ENCODE measurements at places on chromosomes 2 and 18.

DNA sequence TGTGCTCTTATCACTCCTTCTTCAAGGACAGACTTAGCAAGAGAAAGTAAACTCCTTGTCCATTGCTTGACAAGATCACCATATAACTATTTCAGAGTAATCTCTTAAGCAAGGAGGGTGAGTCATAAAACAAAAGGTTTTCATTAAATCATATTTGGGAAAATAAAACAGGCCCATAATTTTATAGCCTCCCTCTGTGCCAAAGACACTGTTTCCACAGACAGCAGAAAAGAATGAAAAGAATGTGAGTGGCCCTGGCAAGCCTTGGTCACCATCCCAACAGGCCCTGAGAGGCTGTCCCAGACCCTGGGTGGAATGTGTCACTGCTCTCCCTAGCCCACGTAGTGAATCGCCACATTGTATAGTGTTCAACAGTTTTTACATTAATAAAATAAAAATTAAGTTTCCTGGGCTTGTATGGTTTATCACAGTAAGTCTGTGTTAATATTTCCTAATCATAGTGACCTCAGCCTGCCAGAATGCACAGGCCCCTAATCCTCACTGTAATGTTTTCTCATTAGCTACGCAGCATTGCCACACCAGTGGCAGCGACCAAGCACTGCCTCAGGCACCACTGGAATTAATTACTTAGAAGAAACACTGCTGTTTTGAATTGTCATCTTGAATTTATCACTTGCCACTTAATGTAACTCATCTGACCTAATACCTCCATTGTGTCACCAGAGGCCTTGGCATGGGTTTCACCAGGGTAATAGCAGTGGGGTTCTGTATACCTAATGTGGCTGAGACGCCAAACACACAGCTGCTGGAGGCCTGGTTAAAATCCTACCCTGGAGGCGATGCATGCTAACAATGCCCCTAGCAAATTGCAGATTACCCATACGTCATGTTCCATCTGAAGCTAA is 401.9 kb downstream of the LNPK start:
- no peak for DNase-seq

GRCh38 chr2:12921321-12921720 is 204.6 kb downstream of the TRIB2 start:
- DNase-seq, result no peak

GRCh38 chr2:106366204-106366885 is 101.9 kb downstream of the RGPD3 start:
- no peak for DNase-seq

GRCh38 chr18:2776601-2777000 is 70.2 kb upstream of the EMILIN2 start:
- DNase-seq, result no peak

GRCh38 chr2:162197069-162197825 is 45.2 kb upstream of the GCG start:
- DNase-seq, result no peak

DNA sequence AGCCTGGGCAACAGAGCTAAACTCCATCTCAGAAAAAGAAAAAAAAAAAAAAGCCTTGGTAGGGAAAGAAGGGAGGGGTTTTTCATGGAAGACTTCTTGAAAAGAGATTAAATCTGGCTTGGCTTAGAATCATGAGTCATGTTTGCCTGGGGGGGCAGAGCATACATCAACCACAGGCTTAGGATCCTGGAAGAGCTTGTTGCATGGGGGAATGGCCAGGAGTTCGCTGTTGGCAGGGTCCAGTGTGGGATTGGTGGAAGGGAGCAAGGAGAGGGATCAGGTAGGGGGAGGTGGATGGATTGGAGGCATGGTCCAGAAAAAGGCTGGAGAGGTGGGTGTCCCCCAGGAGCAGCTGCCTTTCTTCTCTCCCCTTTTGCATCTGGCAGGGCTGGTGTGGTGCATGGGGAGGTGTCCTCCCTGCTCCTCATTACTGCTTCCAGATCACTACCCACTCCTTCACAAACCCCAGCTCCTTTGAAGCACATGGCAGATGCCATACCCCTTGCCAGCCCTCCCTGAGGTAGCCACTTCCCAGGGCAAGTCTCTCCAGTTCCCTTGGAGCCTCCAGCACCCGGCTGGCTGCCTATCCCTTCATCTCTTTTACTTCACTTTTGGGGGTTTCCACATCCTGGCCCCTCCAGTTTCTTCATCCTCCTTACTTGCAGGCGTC is 2.5 kb downstream of the ARMC9 start:
- DNase-seq, result no peak

- no peak for DNase-seq
Observed at GRCh38 chr18:44079606-44080005, 601.1 kb upstream of the SETBP1 start.

DNA sequence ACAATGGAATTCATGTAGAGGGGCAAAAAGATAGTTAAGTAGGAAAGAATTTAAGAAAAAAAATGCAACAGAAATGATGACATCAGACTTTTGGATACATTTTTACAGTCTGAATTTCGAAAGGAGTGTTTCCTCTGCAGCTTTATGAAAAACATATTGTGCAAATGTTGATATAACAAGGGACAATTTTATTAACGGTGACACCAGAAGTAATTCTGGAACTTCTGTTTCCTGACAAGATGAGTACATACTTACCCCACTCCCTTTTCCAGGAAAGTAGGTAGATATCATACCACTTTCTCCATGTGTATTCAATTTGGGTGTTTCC is 369.6 kb downstream of the FBXO15 start:
- no peak for DNase-seq

GRCh38 chr18:66655407-66655806 is 51.5 kb upstream of the CDH19 start:
- DNase-seq, result no peak

Data from stimulated activated CD4-positive, alpha-beta T cell treated with anti-CD3 and anti-CD28 coated beads, Interleukin-12 subunit alpha, Interleukin-12 subunit beta, amount 100 ng/mL, for 48 hours (primary cell).